ENCODE measurements at places on chromosomes 3 and 15. TPM values are rescaled to one million over a fixed set of nuclear protein-coding genes. Genes with fewer than 3 reads are reported as not detected.

Gene KIF15
- total RNA-seq: 0.81 TPM

Gene C3orf52
- total RNA-seq: 20.1 TPM

- DNase-seq: no peak
Measured at GRCh38 chr15:72033711-72034110, 84.2 kb downstream of the MYO9A start.

DNA sequence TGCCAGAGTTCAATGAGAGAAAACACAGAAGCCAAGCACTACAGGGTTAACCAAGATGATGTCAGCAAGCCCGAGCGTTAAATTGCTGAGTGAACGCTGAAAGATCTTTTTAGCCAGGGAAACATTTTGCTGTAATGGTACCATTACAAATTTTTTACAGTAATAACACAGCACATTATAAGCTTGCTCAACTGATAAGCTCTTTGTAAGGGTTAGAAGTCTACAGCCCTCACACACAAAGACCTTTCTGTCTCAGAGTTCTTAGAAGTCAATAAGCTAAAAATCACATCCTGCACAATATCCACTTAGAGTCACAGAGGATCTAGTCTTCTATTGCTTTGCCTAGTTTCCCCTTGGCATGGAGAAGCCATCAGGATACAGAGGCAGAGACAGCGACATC is 29.9 kb downstream of the CHSY1 start:
- no peak for DNase-seq

- no peak for DNase-seq
Measured at GRCh38 chr15:101389362-101389761, 94.3 kb upstream of the SNRPA1 start.
